ENCODE measurements at places on chromosomes 7 and 10. TPM values are rescaled to one million over a fixed set of nuclear protein-coding genes. Genes with fewer than 3 reads are reported as not detected.

Gene PAPSS2
- 11.8 TPM for total RNA-seq

Gene KCNH2
- 107 TPM for total RNA-seq

Gene CYP3A4
- total RNA-seq: not detected

Gene SLC39A12
- not detected for total RNA-seq

Gene CYP2C19
- not detected for total RNA-seq

Gene MSMB
- total RNA-seq: not detected

GRCh38 chr7:47511699-47512370 is 70.1 kb downstream of the TNS3 start:
- DNase-seq: no peak

GRCh38 chr10:61294131-61294530 is 159.1 kb downstream of the TMEM26 start:
- DNase-seq: no peak

- DNase-seq: no peak
Measured at GRCh38 chr10:80131499-80131901, 1.0 kb upstream of the PLAC9 start.

DNA sequence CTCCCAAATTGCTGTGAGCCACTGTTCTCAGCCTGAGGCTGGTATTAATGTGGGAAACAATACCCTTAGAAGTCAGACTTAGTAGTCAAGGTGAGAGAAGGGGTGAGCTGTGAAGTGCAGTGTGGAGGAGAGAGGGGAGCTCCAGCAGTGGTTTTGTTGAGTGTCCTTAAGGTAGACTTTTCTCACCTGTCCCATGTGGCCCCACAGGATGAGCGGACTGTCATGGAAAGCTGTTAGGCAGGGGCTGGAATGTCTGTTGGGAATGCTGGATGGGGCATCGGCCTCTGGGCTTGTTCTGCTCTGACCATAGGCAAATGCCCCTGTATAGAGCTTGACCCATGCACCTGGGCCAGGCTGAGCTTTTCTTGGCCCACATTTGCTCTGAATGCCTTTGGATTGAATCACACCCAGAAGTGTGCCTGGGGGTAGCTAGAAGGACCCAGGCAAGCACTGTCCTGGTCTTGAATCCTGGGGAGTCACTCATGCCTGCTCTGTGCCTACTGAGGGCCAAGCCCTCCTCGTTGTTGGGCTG is 36.3 kb upstream of the SH2D4B start:
- DNase-seq: no peak

DNA sequence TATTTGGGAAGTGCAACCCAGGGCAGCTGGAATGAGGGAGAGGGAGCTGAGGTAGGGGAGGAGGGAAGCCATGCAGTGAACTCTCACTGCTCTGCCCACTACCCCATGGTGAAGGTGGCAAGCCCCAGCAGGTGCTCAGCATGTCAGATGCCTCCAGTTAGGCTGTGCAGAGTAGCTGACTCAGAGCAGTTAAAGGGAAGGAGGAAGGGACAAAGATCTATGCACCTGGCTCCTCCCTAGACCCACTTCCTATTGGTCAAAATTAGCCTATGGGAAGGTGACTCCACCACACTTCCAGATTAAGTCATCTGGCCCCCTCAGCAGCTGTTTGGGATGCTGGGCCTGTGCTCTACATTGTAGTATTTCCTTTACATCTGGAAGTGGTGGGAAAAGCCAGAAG is 125.7 kb upstream of the MTPN start:
- DNase-seq: no peak

DNA sequence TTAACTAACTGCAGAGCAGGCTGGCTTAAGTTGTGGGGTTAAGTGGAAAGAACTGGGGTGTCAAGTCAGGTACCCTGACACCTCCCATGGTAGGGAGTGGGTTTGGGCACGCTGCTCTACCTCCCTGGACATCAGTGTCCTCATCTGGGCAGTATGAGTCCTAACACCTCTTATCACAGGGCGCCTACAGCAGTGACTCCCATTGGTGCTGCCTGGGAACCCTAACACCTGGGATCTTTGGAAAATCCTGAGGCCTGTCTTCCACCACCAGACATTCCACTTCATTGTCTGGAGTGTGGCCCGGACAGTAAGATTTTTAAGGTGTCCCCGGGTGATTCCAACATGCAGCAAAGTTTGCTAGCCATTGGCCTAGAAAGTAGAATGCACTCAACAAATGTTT is 239.1 kb downstream of the SKAP2 start:
- DNase-seq: no peak

- no peak for DNase-seq
Measured at GRCh38 chr7:2214636-2215035, 18.1 kb downstream of the MAD1L1 start.

DNA sequence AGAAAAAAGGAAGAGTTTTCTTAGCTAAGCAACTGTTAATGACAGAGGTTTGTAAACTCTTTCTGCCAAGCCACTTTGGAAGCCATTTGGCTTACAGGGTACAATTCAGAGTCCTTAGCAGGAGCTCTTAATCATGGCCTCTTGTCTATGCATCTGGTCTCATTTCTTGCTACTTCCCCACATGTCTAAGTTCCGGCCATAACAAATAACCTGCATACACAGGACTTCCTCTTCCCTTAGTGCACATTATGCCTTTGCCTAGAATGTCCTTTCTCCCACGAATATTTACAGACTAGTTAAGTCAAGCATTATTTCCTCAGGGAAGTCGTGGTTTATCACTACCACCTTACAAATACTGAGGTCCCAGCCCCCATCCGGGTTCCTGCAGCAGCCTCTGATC is 8.6 kb upstream of the UPF2 start:
- DNase-seq: no peak

DNA sequence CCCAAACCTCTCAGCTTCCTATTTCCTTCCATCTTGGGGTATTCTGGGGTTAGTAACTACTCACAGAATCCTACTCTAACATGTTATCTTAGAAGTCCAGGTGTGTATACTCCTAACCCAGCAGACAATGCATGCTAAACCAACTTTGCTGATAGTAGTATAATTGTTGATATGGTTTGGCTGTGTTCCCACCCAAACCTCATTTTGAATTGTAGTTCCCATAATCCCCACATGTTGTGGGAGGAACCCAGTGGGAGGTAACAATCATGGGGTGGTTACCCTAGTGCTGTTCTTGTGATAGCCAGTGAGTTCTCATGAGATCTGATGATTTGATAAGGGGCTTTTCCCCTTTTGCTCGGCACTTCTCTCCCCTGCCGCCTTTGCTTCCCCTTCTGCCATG is 135.1 kb downstream of the CHRM2 start:
- no peak for DNase-seq

DNA sequence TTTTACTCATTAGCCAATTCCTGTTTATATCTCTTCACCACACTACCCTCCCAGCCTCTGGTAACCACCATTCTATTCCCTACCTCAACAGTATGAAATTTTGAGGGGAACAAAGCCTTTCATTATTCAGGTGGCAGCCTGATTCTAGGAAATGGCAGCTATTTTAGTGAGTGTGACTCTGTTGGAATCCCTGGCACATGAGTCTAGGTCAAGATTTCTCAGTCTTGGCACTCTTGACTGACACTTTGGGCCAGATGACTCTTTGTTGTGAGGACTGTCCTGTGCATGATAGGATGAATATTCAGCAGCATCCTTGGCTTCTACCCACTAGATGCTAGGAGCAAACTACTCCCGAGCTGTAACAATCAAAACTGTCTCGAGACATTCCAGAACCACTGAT is 322.8 kb upstream of the PHYHIPL start:
- DNase-seq: no peak

DNA sequence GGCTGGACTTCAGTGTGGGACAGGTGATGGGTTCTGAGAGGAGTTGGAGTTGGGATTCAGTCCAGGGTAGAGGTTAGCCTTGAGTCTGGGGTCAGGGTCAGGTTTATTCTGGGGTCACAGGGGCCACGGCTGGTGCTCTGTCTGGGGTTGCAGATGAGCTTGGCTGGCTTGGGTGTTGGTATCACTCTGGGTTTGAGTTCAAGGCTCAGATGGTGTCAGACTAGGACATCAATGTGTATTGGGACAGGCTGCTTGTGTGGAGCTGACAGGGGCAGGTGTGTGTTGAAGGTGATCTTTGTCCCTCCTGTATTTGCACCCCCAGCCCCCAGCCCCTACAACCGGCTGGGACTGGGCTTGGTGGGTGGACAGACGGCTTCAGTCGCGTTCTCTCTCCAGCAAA is 26.8 kb downstream of the TMEM270 start:
- DNase-seq: no peak

DNA sequence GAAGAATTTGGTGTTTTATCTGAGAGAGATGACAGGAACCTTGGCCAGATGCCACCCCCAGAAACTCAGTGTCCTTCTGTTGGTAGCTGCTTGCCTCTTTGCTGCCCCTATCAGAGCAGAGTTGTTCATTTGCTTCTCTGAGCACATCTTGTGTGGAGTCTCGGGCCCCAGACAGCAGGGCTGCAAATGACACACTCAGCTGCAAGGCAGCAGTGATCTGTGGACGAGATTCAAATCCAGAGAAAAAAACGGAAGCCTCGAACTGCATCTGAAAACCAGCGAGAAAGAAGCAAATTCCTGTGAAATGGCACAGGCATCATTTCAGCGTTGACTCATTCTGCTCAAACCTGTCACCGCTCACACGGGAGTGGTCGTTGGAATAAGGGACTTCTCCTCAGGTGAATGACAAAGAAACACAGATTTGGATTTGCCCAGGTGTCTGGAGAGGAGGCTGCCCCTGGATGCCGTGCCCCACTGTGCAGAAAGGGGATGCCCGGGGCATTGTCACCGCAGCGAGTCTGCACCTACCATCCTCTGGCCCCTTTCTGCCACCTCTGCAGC is 144.7 kb downstream of the PFKFB3 start:
- no peak for DNase-seq

DNA sequence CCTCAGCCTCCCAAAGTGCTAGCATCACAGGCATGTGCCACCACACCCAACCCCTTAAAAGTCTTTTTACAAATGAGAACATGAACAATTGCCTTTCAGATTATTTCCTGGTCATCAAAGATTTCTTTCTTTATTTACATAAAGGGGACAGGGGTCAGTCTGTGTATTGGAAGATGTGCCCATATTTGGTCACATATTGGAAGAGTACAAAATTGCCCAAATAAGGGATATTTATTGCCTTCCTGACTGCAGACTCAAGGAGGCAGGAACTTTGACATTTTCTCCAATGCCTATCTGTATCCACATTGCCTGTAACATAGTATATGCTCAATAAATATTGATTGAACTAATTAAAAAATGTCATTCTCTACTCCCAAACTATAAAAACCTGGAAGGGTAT is 25.9 kb upstream of the HERPUD2 start:
- DNase-seq: no peak

DNA sequence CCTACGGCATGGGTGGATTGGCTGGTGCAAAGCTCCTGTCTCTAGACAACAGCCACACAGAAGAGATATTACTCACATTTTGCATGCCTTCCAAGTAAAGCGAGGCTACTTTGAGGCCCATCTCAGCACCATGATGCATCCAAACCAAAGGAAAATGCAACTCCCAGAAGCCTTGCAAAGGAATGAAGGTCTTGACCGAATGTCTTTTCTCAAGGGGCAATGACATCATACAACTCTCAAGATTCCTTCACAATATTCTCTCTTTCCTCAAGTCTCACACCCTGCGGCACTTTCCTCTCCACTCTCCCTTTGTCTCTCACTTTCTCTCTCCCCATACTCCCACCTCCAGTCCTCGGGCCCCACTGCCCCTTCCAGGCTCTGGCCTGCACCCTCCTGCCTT is 44.8 kb upstream of the CPXM2 start:
- DNase-seq: no peak

GRCh38 chr7:83947260-83947659 is 247.3 kb downstream of the SEMA3A start:
- no peak for DNase-seq

Data from left ventricle myocardium superior (tissue), 1 donor.